ENCODE measurements at places on chromosomes 6 and 20.

GRCh38 chr20:36677422-36677771, 31.4 kb upstream of the SLA2 start:
- no peak for DNase-seq

- no peak for DNase-seq
These were observed 229.7 kb downstream of the LAMA2 start for GRCh38 chr6:129112591-129112990.

DNA sequence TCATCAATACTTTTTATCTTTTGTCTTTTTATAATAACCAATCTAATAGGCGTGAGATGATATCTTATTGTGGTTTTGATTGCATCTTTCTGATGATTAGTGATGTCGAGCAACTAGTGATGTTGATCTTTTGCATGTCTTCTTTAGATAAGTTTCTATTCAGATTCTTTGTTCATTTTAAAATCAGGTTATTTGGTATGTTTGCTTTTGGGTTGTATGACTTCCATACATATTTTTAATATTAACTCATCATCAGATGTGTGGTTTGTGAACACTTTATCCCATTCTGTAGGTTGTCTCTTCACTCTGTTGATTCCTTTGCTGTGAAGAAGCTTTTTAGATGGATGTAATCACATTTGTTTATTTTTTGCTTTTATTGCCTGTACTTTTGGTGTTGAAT, 295.8 kb downstream of the BCKDHB start:
- no peak for DNase-seq

DNA sequence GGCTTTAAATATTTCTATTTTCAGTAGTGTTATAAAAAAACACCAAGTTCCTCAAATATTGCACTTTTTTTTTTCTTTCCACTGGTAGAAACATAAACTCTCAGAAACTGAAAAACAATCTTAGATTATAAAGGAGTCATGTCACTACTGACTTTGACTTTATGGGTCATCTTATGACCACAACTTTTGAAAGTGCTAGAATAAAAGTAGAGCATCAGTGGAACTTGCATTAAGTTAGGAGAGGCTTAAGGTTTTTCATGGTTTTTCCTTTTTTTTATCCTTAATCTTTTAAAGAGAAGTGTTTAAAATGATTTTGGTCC, 56.6 kb upstream of the SUPT3H start:
- DNase-seq: no peak

DNA sequence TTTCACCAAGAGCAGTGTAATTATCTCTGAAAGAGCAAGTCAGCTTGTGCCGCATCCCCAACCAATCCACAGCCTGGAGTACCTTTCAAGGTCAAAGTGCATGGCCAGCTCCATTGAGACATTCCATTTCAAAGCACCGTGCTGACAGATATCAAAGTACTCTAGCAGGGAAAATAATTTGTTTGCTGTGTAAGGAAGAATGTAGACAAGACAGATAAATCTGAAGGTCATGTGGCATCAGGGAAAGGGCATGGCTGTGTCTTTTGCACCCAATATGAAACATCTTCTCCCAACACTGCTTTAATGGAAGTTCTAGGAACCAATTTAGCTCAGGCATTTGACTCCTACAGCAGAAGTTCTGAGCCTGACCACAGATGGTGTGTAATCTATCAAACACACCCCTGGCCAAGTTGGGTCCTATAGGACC, 242.7 kb upstream of the TAB2 start:
- no peak for DNase-seq

GRCh38 chr20:32777177-32777956, 15.2 kb downstream of the DNMT3B start:
- DNase-seq: no peak
